ENCODE measurements at places on chromosomes 7 and 10.

DNA sequence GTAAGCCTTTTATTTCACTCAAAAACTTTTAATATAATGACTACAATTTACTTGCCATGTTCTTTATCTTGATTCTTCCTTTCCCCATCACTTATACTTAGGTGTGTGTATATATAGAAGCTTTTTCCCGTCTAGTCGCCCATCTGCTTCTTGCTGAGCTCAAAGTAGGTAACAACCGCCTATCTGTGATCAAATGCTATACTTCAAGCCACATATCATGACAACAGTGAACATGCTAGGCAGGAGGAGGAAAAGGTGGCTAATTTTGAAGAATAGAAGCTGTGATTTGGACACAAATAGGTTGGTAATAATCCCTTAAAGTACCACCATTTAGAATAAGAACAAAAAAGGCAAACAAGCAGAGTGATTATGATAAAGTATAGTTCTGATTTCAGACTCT lies 367.3 kb upstream of the CHRM2 start:
- no peak for DNase-seq
- H3K36me3 ChIP-seq, result no peaks in the 10 kb centered on the region
- no peak overlapping the region for H3K27ac ChIP-seq
- H3K27me3 ChIP-seq, result peaks cover 2% of the 10 kb centered on the region

DNA sequence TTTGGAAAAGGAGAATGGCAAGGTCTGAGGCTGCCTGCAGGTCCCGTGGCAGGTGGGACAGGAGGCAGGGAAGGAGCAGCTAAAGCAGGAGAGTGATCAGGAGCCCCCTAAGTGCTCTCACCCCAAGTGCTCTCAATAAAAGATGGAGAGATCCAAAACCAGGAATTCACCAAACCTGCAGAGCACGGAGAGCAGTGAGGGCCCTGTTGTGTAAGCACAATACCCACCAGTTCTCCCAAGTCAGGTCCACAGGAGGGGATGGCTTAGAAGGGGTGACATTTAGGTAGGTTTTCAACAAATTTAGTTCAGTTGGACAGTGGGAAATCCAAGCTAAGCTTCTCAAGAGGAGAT lies 40.8 kb downstream of the GNA12 start:
- DNase-seq, result no peak
- H3K4me1 ChIP-seq, result peaks cover 86% of the 10 kb centered on the region
- H3K36me3 ChIP-seq, result peaks cover 2% of the 10 kb centered on the region
- no peaks in the 10 kb centered on the region for H3K27me3 ChIP-seq

- H3K4me3 ChIP-seq, result no peak overlapping the region
- no peaks in the 10 kb centered on the region for H3K27me3 ChIP-seq
- H3K27ac ChIP-seq, result no peak overlapping the region
Measured at GRCh38 chr10:122362621-122363020, 11.9 kb upstream of the PLEKHA1 start.

- DNase-seq, result peak; percentile 81
- H3K27me3 ChIP-seq, result no peaks in the 10 kb centered on the region
- peaks cover 34% of the 10 kb centered on the region for H3K4me1 ChIP-seq
- peaks cover 65% of the 10 kb centered on the region for H3K36me3 ChIP-seq
Measured at GRCh38 chr7:74056096-74056915, 27.3 kb upstream of the LIMK1 start.

DNA sequence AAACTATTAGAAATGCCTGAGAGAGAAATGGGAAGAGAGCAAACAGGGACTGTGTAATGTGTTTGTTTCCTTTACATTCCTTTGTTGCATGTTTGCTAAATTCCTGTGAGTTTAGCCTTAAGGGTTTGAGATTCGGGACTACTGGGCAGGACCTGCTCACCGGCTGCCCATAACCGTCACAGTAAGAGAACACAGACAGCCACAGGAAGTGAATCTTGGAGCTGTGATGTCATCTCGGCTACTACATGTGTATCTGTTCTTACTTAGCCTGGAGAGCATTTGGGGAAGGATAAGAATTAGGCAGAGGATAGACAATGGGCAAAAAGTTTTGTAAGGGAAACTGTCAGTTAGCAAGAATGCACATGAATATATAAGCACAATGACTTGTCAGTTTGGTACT lies 485.1 kb upstream of the KLF6 start:
- H3K4me1 ChIP-seq, result peaks cover 45% of the 10 kb centered on the region
- H3K4me3 ChIP-seq, result no peak overlapping the region
- no peak for DNase-seq
- H3K27me3 ChIP-seq, result no peaks in the 10 kb centered on the region
- peak overlapping the region; percentile 18 for H3K27ac ChIP-seq
- no peaks in the 10 kb centered on the region for H3K36me3 ChIP-seq

GRCh38 chr10:125107166-125107949 lies 53.0 kb downstream of the CTBP2 start:
- peak; percentile 53 for DNase-seq
- H3K4me1 ChIP-seq, result peaks cover 22% of the 10 kb centered on the region
- no peak overlapping the region for H3K4me3 ChIP-seq
- H3K27ac ChIP-seq, result no peak overlapping the region
- peaks cover 28% of the 10 kb centered on the region for H3K36me3 ChIP-seq
- H3K27me3 ChIP-seq, result no peaks in the 10 kb centered on the region

GRCh38 chr7:16646472-16647072 lies 591 bp downstream of the BZW2 start:
- peak overlapping the region; percentile 100 for H3K27ac ChIP-seq
- no peaks in the 10 kb centered on the region for H3K36me3 ChIP-seq
- no peak for DNase-seq

DNA sequence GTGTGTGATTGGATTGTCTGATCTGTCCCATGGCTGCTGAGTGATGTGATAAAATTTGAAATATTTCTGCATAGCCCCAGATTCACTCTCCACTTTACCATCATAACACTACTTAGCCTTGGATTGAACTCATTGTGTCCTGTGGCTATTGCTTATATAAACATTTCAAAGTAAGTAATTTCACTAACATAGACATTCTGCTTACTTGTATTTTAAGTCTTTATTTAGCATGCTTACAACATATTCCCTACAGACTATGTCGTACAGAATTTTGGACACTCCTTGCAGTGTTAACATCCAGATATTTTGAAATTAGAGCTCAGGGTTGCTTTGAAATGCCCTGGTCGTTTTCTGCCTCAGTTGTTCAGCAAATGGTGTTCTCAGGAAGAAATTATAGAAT lies 117.6 kb downstream of the LRRC4 start:
- peaks cover under 1% of the 10 kb centered on the region for H3K36me3 ChIP-seq
- H3K27me3 ChIP-seq, result no peaks in the 10 kb centered on the region
- no peak for DNase-seq
- H3K27ac ChIP-seq, result no peak overlapping the region
- H3K4me1 ChIP-seq, result peaks cover 22% of the 10 kb centered on the region

DNA sequence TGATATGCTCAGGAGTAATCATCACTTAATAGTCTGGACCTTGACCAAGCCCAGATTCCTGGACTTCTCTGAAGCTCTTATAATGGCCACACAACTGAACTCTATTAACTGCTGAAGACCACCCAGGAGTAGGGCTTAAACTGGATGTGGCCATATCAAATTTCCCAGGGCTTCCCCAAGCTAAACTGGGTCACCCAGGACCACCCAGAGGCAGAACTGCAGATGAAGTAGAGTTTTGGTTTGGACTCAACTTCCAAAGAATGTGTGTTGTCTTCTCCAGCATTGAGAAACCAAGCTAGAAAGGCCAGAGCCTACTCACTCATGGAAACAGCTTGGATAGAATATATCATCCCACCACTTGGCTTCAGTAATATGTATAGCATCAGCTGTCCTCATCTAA lies 358.2 kb upstream of the MEOX2 start:
- no peak for DNase-seq
- peaks cover 3% of the 10 kb centered on the region for H3K27me3 ChIP-seq
- no peak overlapping the region for H3K27ac ChIP-seq
- H3K4me3 ChIP-seq, result no peak overlapping the region
- H3K36me3 ChIP-seq, result peaks cover 1% of the 10 kb centered on the region

- H3K27ac ChIP-seq, result no peak overlapping the region
- no peaks in the 10 kb centered on the region for H3K27me3 ChIP-seq
- H3K4me1 ChIP-seq, result no peaks in the 10 kb centered on the region
- H3K4me3 ChIP-seq, result no peak overlapping the region
- H3K36me3 ChIP-seq, result no peaks in the 10 kb centered on the region
Measured at GRCh38 chr7:120370954-120371353, 98.0 kb downstream of the KCND2 start.

GRCh38 chr10:90062786-90063185 lies 361.4 kb downstream of the KIF20B start:
- no peak overlapping the region for H3K4me3 ChIP-seq
- H3K27ac ChIP-seq, result no peak overlapping the region
- H3K4me1 ChIP-seq, result no peaks in the 10 kb centered on the region
- no peaks in the 10 kb centered on the region for H3K36me3 ChIP-seq
- DNase-seq, result no peak

DNA sequence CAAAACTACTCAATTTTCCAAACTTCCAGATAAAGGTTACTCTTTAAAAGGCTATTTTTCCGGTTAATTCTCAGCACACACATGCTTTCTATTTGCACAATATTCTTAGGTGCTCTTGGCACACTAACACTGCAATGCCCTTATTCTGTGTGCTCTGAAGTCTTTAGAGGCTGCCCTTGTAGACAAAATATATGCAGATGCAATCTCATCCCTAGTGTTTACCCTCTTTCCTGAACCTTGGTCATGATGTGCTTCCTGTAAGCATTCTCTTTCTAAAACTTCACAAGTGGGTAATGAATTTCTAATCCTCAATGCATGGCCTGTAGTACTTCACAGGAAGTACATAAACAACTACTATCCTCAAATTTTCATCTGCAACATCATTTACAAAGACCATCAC lies 41.1 kb upstream of the TUBB8 start:
- H3K4me3 ChIP-seq, result no peak overlapping the region
- peaks cover 9% of the 10 kb centered on the region for H3K4me1 ChIP-seq
- peaks cover 4% of the 10 kb centered on the region for H3K36me3 ChIP-seq
- no peak overlapping the region for H3K27ac ChIP-seq
- DNase-seq, result no peak

DNA sequence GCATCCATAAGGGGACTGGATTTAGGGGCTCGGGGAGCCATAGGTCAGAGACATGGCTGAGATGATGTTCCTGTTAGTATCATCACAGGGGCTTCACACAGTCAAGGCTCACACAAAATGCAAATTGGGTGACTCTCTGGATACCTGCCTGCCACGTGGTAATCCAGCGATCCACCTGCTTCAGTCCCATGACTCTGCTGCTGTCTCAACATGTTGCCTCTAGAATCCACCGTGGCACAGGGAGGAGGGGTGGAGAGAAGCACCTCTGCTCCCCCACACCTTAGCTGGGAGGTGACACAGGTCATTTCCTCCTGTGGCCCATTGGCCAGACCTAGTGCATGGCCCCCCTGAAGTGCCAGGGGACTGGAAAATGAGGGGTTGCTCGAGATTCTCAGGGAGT lies 83.1 kb downstream of the CDH23 start:
- peaks cover 79% of the 10 kb centered on the region for H3K27me3 ChIP-seq
- no peaks in the 10 kb centered on the region for H3K4me1 ChIP-seq
- no peak overlapping the region for H3K4me3 ChIP-seq
- H3K27ac ChIP-seq, result no peak overlapping the region

DNA sequence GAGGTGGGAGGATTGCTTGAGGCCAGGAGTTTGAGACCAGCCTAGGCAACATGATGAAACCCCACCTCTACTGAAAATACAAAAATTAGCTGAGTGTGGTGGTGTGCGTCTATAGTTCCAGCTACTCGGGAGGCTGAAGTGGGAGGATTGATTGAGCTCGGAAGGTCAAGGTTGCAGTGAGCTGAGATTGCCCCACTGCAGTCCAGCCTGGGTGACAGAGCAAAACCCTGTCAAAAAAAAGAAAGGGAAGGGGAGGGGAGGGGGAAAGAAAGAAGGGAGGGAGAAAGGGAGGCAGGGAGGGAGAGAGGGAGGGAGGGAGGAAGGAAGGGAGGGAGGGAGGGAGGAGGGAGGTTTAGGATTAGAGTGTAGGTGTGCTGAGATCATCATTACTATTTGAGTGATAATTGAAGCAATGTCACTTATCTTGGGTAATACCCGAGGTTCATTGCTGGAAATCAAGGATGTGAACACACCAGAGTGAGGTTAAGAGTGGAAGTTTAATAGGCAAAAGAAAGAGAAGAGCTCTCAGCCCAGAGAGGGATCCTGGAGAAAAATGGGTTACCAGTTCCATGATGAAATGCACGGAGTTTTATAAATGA lies 27.6 kb downstream of the VCL start:
- H3K36me3 ChIP-seq, result peaks cover 6% of the 10 kb centered on the region
- peak overlapping the region; percentile 77 for H3K27ac ChIP-seq
- no peak overlapping the region for H3K4me3 ChIP-seq
- no peak for DNase-seq
- H3K4me1 ChIP-seq, result peaks cover 71% of the 10 kb centered on the region

DNA sequence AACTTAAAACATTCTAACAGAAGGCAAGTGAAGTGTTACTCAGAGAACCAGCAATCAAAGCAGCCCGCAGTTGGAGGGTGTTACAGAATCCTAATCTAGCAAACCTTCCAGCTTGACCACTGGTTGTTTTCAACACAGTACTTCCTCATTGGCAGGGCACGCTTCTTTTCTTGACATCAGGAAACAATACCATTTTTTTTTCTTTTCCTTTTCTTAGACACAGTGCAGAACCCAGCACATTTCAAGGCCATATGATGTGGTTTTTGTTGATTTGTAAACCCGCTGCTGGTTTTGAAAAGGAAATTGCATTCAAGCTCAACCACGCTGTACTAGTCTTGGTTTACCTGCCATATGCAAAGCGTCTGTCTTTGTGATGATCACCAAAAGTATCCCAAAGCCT lies 33.4 kb downstream of the RHOBTB1 start:
- peaks cover 81% of the 10 kb centered on the region for H3K4me1 ChIP-seq
- H3K27ac ChIP-seq, result peak overlapping the region; percentile 43
- H3K36me3 ChIP-seq, result peaks cover 8% of the 10 kb centered on the region

DNA sequence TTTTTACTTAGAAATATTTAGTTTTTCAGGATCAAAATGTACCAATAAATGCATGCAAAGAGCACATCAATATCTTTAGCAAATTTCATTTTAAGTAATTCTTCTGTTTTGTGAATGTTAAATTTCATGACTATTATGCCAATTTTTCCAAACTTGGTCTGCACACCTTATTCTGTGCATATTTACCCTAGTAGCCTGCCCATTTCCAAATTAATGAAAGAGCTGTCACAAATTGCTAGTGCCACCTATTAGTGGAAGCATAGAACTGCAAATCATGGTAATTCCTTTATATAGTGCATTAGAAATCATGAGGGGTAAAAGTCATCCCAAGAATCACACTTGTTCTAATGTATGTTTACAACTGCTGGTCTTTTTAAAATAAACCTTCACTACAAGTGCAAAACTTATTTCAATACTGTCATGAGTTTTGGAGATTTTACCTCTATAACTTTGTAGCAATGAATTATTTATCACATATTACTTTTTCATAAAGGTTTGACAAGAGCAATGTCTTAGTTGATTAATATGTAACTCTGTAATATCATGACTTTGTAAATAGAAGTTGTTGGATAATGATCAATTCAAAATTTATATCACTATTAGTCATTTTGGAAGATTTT lies 5.7 kb downstream of the SEMA3A start:
- DNase-seq, result no peak
- no peak overlapping the region for H3K27ac ChIP-seq
- H3K27me3 ChIP-seq, result no peaks in the 10 kb centered on the region

- DNase-seq, result no peak
- H3K4me3 ChIP-seq, result no peak overlapping the region
- H3K36me3 ChIP-seq, result no peaks in the 10 kb centered on the region
- H3K27ac ChIP-seq, result no peak overlapping the region
- H3K27me3 ChIP-seq, result no peaks in the 10 kb centered on the region
- no peaks in the 10 kb centered on the region for H3K4me1 ChIP-seq
Measured at GRCh38 chr7:9691286-9691685, 1257.9 kb downstream of the NXPH1 start.

GRCh38 chr7:127586346-127586745 lies 950 bp upstream of the GCC1 start:
- H3K27ac ChIP-seq, result peak overlapping the region; percentile 18
- H3K4me1 ChIP-seq, result peaks cover 64% of the 10 kb centered on the region
- H3K36me3 ChIP-seq, result peaks cover 18% of the 10 kb centered on the region
- H3K27me3 ChIP-seq, result no peaks in the 10 kb centered on the region
- no peak for DNase-seq
- peak overlapping the region; percentile 31 for H3K4me3 ChIP-seq

Data from chondrocyte (in vitro differentiated cells).